ENCODE measurements at places on chromosomes 16 and 17.

- no peak for DNase-seq
Observed at GRCh38 chr17:1905190-1905913, 75.5 kb downstream of the RPA1 start.

DNA sequence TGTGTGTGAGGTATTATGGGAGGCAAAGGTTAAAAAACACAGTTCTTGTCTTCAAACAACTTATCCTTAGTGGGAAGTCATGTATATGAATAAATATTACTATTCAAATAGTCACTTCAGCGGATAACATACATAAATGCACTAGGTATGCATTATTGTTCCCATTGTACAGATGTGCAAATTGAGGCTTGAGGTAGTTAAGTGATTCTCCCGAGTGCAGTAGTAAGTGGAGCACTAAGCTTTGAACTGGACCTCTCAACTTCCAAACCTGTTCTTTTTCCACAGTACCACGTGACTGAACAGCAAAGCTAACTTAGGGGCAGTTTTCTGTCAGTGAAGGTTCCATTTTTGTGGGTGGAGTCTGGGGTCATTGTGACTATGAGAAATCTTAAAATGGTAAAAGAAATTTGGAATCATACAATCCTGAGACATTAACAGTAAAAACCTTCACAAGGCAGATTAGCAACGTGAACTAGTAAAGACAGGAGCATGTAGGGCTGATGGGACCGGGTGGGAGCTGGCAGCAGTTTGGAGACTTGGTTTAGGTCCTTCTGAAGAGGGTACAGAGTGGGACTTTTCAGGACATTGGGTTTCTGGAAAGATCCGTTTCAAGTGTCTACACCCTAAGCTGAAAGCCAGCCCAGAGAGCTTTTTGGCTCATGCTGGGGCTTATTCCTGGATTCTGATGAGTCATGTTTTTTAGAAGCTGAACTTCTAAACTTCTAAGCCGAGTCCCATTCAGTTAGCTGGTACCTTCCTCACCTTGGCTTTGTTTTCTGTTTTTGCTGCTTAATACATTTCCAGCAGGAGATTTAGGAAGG is 204.9 kb downstream of the PRKCA start:
- DNase-seq: peak; percentile 68

DNA sequence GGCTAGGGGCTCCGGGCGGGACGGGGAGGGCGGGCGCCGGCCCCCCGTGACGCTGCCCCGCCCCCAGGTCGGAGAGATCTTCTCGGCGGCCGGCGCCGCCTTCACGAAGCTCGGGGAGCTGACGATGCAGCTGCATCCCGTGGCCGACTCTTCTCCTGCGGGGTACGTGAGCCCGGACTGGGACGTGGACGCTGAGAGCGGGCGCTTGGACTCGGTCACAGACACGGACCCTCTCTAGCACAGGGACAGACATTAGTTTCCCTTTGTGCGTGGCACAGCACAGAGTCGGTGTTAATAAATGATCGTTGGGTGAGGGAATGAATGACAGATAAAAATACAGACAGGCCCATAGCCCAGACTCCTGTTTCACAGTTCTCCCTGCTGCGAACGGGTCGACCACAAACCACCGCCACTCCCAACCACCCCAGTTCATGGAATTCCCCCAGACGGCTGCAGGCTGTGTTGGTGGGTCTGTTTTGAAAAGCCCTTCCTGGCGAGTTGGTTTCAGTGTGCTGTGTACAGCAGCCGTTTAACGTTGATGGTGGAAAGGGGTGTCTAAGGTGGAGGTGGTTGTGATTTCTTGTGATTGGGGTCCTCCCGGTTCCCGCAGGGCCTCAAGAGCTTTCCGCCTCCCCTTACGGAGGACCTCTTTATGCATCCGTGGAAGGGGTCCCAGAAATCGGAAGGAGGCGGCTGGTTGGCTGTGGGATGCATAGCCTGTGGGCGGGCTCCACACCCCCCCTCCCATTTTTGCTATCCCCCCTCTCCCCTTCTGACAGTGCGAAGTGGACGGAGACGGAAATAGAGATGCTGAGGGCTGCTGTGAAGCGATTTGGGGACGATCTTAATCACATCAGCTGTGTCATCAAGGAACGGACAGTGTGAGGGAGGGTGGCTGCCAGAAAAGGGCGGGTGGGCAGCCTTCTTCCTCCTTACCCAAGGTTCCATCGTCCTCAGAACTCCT is 2.9 kb downstream of the RNASEK start:
- DNase-seq: peak; percentile 64

GRCh38 chr17:81030741-81031565 is 4.0 kb upstream of the BAIAP2 start:
- no peak for DNase-seq

- peak; percentile 21 for DNase-seq
Observed at GRCh38 chr17:49249292-49249794, 18.8 kb upstream of the PHOSPHO1 start.
